ENCODE measurements at places on chromosomes 1 and 21.

DNA sequence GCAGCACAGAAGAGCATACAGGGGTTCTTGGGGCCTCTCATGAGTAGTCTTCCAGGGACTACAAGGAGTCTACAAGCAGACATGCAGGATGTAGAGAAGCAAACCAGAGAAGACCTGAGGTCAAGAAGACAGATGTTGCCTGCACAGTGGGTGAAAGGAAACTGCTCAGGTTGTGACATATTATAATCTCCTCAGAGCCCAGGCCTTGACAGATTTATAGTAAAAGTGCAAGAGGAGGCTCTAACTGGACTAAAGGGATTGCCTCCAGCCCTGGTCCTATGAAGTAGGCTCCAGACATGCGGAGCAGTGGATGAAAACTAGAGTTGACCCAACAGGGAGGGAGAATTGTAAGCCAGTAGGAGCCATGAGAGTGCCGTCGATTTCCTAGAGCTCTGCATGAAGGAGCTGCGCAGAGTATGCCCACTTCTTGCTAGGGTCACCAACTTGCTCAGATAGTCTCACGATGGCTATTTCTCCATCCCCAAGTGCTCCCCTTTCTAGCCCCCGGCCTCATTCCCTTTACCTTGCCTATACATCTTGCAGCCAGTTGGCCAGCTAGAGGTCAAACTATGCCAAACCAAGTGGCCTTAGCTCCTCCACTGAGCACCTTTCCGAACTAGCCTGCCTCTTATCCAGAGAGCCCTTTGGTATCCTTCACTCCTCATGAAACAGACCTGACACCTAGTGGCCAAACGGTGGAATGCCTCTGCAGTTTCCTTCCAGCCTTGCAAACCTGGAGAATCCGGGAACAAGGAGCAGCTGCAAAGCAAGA, 36.2 kb upstream of the IPO9 start:
- DNase-seq = no peak

DNA sequence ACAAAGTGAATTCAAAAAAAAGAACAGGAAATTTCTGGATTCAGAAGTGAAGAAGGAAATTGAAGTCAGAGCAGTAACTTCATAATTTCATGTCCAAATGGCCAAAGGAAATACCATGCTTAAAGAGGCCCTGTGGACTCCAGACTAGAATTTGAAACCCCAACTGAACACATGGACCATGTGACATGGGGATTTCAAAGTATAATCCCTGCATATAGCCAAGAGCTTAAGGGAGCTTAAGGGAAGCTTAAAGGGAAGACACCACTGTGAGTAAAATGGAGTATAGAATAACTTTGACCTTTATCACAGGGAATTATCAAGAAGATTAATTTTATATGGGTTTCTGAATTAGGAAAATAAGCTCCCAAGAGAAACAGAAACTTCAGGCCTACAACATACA, 241.8 kb upstream of the POGK start:
- DNase-seq = no peak

DNA sequence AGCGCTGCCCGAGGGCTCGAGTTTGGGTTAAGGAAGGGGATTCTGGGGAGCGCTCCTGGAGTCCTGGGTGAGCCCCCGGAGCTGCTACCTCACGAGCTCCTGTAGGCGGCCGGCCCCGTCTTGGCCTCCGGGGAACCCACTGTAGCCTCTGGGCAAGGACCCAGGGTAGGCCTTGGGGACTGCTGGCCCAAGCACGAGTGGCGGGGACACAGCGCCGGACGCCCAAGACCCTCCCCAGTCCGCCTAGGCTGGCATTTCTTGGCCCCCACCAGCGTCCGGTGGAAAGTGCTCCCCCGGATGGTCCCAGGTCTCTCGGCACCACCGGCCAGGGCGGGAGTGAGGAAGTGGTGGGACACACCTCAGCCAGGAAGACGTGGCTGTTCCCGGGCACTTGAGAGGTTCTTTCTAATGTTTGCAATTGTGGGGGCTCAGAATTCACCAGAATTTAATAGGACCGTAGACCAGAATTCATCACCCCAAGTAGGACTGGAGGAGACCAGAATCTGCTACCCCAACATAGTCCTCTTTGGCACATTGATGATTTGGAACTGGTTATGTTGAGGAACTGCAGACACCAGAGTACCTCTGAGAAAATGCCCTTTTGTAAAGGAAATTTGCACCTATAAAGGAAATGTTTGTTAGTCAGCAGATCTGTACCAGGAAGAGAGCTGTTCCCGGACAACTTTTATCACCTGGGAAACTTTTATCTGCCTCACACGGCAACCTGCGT, 622 bp upstream of the TMPRSS2 start:
- DNase-seq = no peak

- peak; percentile 81 for DNase-seq
Measured at GRCh38 chr1:53606651-53607051, 132.3 kb downstream of the GLIS1 start.

- DNase-seq = no peak
Measured at GRCh38 chr1:50929376-50929958, 30.6 kb downstream of the FAF1 start.

DNA sequence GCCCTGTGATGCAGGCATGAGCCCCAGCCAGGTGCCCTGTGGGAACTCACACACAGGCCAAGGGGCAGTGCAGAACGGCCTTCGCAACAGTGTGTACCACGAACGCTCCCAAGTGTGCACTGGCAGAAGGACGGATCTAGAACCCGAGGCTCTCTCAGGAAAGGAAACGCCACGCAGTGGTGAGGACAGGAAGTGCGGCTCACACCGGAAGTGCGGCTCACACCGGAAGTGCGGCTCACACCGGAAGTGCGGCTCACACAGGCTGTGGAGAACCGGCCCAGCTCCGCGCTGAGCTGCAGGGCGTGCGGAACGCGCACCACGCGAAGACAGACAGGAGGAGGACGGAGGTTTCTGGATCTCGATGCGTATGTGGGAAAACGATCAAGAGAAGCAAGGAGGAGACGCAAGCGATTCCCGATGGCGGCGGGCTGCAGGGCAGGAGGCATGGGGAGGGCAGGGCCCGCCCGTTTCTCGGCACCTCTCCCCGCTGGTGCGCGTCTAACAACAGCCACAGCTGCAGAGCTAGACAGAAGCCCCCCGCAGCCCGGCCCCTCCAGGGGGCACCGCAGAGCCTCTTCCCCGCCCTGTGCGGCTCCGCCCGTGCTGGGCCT, 35.9 kb upstream of the TMEM52 start:
- peak; percentile 86 for DNase-seq

DNA sequence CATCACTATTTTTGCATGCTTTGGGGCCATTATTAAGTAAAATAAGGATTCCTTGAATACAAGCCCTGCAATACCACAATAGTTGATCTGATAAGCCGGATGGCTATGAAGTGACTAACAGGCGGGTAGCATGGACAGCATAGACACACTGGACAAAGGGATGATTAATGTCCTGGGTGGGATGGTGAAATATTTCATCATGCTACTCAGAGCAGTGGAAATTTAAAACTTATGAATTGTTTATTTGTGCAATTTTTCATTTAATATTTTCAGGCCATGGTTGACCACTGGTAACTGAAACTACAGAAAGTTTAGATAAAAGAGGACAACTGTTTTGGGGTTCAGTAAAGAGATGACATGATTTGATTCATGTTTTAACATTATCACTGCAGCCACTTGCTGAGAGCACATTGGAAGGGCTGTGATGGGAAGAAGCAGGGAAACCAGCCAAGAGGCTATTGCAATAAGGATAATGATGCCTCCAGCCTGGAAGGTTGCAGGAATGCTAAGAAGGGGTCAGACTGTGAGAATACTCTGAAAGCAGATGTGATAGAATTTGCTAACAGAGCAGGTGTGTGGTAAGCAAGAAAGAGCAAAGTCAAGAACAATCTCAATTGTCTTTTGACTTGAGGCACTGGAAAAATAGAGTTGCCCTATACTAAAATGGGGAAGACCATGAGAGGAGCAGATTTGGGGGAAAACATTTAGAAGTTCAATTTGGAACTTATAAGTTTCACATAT, 62.5 kb upstream of the TNFSF4 start:
- no peak for DNase-seq

GRCh38 chr1:80656641-80657040, 1144.1 kb upstream of the ADGRL2 start:
- DNase-seq = no peak

GRCh38 chr21:37982496-37983318, 66.5 kb upstream of the KCNJ6 start:
- DNase-seq = no peak

DNA sequence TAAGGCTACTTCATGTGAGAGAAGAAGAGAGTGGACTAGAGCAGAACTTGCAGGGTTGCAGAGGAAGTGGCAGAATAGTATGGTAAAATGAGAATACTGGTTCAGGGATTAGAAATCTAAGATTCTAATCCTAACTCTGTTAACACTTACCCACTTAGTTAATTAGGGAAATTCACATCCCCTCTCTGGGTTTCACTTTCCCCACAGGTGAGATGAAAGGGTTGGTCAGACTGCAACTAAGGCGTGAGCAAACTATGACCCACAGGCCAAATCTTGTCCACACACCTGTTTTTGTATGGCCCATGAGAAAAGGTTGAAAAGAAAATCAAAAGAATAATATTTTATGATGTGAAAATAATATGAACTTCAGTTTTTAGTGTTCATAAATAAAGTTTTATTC, 117.5 kb downstream of the MACF1 start:
- DNase-seq = no peak

DNA sequence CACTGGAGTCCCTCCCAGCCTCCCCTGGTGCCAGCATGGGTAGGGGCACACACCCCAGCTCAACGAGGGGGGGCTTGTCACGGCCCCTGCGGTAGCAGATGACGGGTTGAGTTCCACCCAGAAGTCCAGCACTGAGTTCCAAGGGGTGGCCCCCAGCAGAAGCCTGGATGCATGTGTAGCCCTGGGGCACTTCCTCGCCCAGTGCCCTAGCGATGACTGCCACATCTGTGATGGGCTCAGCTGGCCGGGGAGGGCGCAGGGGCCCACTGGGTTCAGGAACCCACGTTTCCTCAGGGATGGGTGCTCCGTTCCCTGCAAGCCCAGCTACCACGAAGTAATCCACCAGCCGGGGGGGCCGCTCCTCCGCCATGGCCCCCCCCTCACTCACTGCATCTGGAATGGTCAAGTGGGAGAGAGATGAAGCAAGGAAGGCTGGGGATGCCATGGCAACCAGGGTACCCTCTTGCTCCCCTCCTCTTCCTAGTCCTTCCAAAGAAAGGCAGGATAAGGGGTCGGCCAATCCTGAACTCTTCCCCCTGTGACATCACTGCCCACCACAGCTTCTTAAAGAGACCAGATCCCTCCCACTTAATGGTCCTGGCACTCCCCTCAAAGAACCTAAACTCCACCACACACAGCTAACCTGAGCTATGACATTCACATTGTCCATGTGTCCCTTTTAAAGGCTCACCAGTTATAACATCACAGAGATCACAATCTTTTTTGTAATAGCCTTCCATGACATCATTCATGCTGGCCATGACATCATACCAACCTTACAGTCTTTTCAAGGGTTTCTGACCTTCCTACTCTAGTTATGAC, 2.3 kb downstream of the DENND4B start:
- no peak for DNase-seq

DNA sequence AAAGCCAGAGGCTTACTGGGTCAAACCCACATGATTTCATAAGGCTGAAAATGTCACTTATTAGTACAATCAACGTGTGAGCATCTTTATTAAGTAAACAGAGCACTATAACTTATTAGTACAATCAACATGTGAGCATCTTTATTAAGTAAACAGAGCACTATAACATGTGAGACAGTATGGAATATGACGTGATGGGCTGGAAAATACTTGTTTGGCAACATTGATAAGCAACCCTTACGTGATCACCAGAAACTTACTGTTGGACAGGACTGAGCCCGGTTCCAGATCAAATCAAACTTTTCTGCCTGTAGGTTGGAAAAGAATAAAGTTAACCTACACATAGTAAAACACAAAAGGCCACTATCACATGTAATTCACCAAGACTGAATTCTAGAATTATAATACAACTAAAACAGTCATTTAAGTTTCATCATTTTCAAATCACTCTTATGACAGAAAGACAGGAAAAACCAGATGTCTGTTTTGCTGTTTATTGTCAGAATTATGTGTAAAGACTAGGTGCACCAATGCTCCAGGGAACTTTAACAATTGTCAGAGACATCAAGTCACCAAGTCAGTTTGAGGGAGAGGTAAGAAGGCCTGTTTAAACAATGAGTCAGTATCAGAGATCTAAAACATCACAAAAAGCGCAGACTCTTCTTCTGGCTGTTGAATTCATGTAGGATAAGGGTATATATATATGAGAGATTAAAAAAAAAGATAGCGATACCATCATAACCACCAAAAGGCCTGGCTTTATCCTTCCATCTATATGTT, 15.7 kb downstream of the ATPAF1 start:
- DNase-seq = no peak

- DNase-seq = no peak
Measured at GRCh38 chr1:3174487-3175247, 105.7 kb downstream of the PRDM16 start.

GRCh38 chr1:925561-926421, 2.1 kb downstream of the SAMD11 start:
- no peak for DNase-seq

- no peak for DNase-seq
Measured at GRCh38 chr1:226690460-226690982, 48.6 kb downstream of the ITPKB start.

GRCh38 chr1:207578796-207579435, 66.0 kb upstream of the CR1L start:
- DNase-seq = no peak

- peak; percentile 59 for DNase-seq
Measured at GRCh38 chr1:156838972-156839371, 19.9 kb downstream of the INSRR start.

- no peak for DNase-seq
Measured at GRCh38 chr1:7352974-7353373, 418.1 kb upstream of the VAMP3 start.

GRCh38 chr1:154489695-154490274, 12.2 kb upstream of the TDRD10 start:
- no peak for DNase-seq

DNA sequence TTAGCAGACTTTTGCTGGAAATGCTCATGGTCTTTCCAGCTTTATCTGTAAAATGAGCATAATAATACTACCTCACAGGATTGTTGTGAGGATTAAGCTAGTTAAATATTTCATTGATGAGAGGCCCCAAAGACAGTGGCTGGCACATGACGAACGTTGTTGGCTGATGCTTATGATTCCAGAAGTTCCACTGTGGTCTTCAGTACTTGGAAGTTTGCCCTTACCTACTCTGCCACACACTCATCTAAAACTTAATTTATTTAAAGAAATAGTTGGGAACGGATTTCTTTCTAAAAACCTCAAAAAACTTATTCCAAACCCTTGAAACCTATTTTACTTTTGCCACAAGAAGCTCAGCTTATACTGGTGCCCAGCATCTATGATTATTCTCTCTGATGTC, 170.7 kb downstream of the DHRS3 start:
- no peak for DNase-seq
